ENCODE measurements at places on chromosomes 12 and 14.

DNA sequence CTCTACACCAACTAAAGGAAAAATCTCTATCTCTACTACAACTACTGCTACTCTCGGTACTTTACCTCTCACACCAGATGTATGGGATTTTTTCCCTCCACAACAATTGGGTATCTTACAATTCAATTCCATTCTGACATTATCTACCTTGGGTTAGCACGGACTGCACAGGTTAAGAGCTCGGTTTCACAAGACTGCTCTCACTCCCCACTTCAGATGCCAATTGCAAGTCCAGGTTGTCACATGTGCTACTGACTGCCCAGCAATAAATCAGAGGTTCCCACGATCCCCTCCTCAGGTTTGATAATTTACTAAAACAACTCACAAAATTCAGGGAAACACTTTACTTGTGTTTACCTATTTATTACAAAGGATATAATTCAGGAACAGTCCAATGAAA, 58.0 kb downstream of the OVCH1 start:
- no peak for DNase-seq

DNA sequence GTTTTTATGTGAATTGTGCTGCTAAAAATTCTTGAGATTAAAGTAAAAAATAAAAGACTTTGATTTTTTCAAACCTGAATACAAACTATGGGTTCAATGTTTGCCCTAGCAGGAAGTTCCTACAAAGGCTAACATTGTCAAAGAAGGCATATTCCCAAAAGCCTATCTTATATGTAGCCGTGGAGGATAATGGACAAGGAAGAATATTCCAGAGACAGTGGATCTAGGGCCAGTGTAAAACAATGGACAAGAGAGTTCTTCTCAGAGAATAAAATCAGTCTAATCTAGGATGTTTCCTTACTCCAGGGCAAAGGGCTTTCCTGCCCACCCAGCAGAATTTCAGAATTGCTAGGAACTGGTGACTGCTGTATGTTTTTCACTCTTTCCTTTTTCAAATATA, 359.2 kb upstream of the ATP2B1 start:
- no peak for DNase-seq

DNA sequence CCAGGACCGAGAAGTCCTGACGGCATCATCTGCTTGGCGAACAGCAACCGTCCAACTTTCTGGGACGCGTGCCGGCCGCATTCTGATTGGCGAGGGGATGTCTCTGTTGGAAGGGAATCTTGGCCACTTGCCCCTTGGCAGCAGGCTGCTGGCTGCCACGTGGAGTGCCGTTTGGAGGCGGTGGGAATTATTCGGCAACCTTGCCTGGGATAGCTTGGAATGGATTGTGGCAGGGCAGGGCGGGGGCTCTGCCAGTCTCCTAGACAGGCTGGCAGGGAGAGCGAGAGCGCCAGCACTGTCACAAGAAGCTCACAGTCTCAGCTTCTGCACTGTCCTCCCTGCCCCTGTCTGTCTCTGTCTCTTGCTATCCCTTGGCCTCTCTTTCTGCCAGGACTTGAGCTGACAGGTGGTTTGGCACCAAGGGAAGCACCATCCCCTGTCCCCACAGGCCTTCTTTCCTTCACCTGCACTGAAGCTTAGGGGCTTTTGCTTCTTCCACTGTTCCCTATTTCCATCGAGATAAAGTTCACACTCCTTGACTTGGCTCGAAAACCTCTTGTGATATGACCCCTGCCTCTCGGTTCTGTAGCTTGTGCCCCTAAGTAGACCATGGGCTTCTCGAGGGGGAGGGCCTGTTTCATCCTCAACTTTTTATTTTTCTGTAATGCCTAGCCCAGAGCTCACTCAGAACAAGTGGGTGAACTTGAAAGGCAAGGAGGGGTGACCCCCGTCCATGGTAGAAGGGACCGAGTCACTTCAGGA, 201.9 kb downstream of the PHETA1 start:
- no peak for DNase-seq

DNA sequence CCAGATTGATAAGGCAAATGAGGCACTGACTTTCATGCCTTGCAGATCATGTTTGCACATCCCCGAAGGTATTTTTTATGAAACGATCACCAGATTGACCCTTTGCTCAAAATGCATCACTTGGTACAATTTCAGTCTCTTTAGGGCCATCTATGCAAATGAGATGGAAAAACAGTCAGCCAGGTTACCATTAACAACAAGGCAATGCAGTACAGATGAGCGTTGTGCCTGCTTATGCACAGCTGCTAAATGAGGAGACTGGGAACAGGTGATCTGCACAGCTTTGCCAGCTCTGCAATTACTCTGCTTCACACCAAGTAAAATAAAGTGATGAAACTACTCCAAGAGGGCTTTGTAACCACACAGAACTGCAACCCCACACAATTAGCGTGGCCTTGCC, 26.1 kb upstream of the PLEKHG7 start:
- DNase-seq, result no peak
